Breast epithelium (tissue), 4 donors: ENCODE measurements at places on chromosomes 3 and 15.
A peak's percentile ranks its signal among the peaks of the same experiment; 100 is the strongest.

GRCh38 chr15:38945551-38946298 is 381.1 kb upstream of the RASGRP1 start:
- no peak for DNase-seq
- no peak overlapping the region for H3K4me3 ChIP-seq

- peak overlapping the region; percentile 8 for H3K27ac ChIP-seq
- DNase-seq: peak; percentile 36
- no peaks in the 10 kb centered on the region for H3K4me1 ChIP-seq
Observed at GRCh38 chr3:99925584-99926230, 108.0 kb downstream of the CMSS1 start.

GRCh38 chr15:33112541-33113105 is 81.9 kb downstream of the FMN1 start:
- H3K4me1 ChIP-seq: no peaks in the 10 kb centered on the region
- DNase-seq: no peak
- no peak overlapping the region for H3K4me3 ChIP-seq
- H3K27me3 ChIP-seq: no peaks in the 10 kb centered on the region
- no peaks in the 10 kb centered on the region for H3K36me3 ChIP-seq

- no peaks in the 10 kb centered on the region for H3K4me1 ChIP-seq
- H3K27ac ChIP-seq: no peak overlapping the region
- DNase-seq: no peak
Observed at GRCh38 chr3:69162308-69162980, 40.0 kb upstream of the LMOD3 start.

- DNase-seq: no peak
- H3K27me3 ChIP-seq: no peaks in the 10 kb centered on the region
- no peak overlapping the region for H3K4me3 ChIP-seq
- H3K27ac ChIP-seq: no peak overlapping the region
- no peaks in the 10 kb centered on the region for H3K4me1 ChIP-seq
- H3K36me3 ChIP-seq: no peaks in the 10 kb centered on the region
Observed at GRCh38 chr3:168212664-168213285, 117.1 kb upstream of the GOLIM4 start.

DNA sequence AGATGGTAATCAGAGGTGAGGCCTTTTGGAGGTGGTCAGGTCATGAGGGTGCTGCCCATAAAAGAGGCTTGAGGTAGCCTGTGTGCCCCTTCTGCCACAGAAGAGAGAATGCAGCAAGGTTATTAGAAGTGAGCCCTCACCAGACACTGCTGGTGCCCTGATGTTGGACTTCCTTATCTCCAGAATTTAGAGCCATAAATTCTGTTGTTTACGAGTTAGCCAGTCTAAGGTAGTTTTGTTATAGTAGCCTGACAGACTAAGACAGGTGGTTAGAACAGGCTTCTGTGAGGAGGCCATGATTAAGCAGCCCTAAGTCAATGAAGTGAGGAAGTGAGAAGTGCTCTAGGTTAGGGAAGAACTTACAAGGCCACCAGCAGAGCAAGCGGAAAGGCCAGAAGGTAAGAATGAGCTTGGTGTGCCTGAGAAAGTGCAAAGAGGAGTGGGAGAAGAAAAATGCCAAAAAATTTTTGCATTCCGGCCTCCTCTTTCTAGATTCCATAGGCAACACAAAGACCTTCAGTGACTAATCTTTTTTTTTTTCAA is 44.2 kb upstream of the STT3B start:
- no peaks in the 10 kb centered on the region for H3K36me3 ChIP-seq
- H3K27me3 ChIP-seq: no peaks in the 10 kb centered on the region
- no peak overlapping the region for H3K27ac ChIP-seq
- H3K4me3 ChIP-seq: no peak overlapping the region
- DNase-seq: no peak

- H3K4me3 ChIP-seq: no peak overlapping the region
- no peaks in the 10 kb centered on the region for H3K4me1 ChIP-seq
- DNase-seq: no peak
- no peaks in the 10 kb centered on the region for H3K36me3 ChIP-seq
- H3K27ac ChIP-seq: no peak overlapping the region
Observed at GRCh38 chr15:44157679-44158078, 37.4 kb downstream of the FRMD5 start.
